SK-MEL-5 (cell line): ENCODE measurements at places on chromosomes 4 and X. TPM values are rescaled to one million over a fixed set of nuclear protein-coding genes. Genes with fewer than 3 reads are reported as not detected.

Gene HTN3
- 42.2 and 49.0 TPM in 2 replicates for total RNA-seq

Gene WNK3
- total RNA-seq, result 8.6 TPM in 2 replicates

Gene GAGE1
- 63.9 and 67.5 TPM in 2 replicates for total RNA-seq

Gene PAK3
- 0.03 TPM in 1 of 2 replicates, not detected in the other for total RNA-seq

Gene ADAMTS3
- total RNA-seq, result 2.5 and 3.2 TPM in 2 replicates

Gene ACE2
- 0.05 TPM in 1 of 2 replicates, not detected in the other for total RNA-seq

GRCh38 chr4:113525521-113525920, 236.0 kb downstream of the CAMK2D start:
- DNase-seq, result no peak

DNA sequence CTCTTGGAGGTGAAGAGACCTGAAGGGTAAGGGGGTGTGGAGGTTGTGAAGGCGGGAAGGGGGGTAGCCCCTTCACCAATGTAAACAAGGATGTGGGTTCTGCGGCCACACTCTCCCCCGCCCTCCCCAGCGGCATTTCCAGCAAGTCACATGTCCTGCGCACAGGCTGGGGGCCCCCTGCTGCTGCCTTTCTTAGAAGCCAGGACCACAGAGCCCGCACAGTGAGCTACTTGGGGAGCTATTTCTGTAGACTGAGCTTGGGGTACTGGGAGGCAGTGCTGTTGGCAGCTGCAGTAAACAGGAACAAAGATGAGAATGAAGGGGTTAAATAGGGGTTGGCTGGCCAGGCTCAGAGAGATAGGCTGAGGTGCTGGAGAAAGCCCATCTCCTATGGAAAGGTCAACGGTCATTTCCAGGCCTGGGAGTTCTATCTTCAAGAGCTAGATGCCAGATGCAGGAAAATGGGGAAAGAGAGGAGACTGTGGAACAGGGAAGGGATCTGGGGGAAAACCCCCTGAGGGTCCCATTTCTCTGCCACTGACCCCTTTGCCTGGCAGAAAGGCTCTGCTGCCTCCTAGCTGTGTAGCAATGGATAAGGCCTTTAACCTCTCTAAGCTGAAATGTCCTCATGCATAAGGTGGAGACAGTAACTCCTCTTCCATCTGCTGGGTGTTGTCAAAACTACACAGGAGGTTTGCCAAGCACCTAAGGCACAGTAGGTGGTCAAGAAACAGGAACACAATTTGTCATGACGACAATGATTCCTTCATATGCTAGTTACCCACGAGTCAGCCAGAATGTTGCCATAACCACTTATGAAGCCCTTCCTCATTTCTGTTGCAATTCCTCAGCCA, 18.5 kb upstream of the PIM2 start:
- peak; percentile 17 for DNase-seq

- DNase-seq, result no peak
These were observed 1183.9 kb downstream of the RPA4 start for GRCh38 chrX:98067611-98068010.
